ENCODE measurements at places on chromosomes 16 and 17.

DNA sequence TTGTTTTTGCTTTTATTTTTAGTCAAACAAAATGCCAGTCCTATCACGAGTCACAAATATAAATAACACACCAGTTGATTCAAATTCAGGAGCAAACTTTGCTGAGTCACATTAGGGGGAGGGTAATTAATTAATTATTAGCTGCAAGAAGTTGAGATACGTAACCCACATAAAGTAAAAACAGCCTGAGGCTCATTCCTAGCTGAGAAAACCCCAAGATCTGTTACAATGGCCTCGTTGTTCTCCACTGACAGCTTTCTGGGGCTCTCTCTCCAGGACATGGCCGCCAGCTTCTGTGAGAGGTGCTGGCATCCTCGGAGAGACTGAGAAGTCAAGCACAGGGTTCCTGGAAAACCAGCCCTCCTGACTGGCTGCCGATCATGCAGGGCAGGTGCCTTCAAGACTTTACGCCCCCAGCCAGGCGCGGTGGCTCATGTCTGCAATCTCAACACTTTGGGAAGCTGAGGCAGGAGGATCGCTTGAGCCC is 11.1 kb downstream of the RAB40B start:
- no peak for DNase-seq

DNA sequence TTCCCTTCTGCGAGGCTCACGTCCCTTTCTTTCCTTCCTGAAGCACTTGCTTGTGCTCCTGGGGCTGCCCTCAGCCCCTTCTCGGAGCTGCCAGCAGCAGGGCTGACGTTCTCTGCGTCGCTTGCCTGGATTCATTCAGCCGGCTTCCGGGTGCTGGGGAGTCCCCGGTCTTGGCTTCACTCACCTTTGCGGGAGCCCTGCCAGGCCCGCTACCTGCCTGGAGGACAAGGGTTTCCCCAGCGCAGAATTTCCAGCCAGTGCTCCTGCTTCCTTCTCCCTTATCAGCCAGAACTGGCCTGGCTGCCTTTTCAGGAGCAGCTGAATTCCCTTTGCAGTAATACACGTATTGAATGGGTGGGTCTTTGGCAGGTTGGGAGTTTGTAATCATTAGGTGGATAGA is 22.1 kb upstream of the IL17C start:
- no peak for DNase-seq

DNA sequence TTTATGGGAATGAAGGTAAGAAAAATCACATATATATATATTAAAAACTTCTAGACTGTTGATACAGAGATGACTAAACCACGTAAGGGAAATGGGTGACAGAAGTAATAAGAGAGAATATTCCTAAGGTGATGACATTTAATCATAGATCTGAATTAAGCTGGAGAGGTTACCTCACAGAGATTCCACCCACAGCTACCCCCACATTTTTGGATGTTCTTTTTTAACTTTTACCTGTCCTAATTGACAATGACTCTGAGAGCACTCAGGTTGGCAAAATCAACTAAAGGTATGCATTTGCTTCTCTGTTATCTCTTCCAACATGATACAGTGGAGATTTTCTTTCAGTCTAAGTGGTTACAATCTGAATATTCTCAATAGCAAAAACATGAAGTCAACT is 1280.6 kb downstream of the CDH11 start:
- DNase-seq: no peak

DNA sequence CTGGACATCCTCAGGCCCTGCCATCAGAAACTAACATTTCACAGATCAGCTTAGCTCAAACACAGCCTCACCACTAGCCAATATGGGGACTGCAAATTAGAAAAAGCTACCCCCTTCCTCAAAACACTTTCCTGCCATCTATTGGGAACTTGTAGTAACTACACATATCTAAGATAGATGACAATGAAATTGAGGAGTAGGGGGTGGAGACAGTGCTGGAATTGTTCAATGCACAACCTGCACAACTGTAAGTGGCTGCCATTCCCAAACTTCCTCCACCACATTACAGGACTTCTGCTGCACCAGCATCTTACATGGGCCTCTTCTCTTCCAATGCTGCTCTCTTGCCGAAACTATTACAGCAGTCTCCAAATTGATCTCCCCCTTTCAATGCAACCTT is 21.9 kb downstream of the AIPL1 start:
- DNase-seq: no peak

DNA sequence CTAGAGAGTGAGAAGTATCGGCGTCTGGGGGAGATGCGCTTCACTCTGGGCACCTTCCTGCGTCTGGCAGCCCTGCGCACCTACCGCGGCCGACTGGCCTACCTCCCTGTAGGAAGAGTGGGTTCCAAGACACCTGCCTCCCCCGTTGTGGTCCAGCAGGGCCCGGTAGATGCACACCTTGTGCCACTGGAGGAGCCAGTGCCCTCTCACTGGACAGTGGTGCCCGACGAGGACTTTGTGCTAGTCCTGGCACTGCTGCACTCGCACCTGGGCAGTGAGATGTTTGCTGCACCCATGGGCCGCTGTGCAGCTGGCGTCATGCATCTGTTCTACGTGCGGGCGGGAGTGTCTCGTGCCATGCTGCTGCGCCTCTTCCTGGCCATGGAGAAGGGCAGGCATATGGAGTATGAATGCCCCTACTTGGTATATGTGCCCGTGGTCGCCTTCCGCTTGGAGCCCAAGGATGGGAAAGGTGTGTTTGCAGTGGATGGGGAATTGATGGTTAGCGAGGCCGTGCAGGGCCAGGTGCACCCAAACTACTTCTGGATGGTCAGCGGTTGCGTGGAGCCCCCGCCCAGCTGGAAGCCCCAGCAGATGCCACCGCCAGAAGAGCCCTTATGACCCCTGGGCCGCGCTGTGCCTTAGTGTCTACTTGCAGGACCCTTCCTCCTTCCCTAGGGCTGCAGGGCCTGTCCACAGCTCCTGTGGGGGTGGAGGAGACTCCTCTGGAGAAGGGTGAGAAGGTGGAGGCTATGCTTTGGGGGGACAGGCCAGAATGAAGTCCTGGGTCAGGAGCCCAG is 2.8 kb downstream of the SPHK1 start:
- DNase-seq: no peak

DNA sequence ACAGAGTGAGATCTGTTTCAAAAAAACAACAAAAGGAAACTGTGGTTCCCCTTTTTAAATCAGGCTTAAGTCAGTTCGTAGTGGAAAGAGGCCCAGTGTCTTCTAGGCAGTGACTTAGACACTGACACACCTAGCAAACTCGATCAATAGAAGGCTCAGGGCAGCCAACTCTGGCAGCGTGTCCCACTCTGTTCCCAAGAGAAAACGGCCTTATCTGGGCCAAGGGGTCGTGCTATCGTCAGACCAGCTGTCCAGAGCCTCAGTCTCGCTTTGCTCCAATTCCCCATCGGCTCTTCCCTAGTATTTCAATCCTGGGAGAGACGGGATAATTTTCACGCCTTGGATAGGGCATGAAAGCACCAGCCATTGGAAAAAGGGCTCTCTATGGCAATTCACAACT is 72.9 kb downstream of the SLC5A11 start:
- no peak for DNase-seq

GRCh38 chr16:86020971-86021370 is 122.0 kb downstream of the IRF8 start:
- no peak for DNase-seq

GRCh38 chr17:35257208-35257659 is 14.4 kb downstream of the SLFN5 start:
- no peak for DNase-seq

- no peak for DNase-seq
These were observed 33.2 kb downstream of the TMEM235 start for GRCh38 chr17:78264590-78264989.

- no peak for DNase-seq
These were observed 33.8 kb upstream of the NSRP1 start for GRCh38 chr17:30082773-30083172.

DNA sequence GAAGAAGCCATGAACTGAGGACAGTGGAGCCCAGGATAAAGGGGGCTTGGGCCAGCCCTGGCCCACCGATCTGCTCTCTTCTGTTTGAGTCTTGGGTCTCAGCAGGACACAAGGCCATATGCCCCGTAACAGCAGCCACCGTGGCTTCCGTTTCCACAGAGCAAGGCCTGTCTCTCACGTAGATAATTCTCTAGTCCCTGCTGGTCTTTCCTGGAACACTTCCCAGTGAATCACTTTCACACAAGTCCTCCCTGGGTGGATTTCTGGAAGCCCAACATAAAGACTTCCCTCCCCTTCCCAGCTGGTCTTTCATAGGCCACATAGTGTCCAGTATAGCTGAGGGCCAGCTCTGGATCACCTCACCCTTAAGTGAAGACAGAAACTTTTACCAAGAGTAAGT is 19.9 kb upstream of the C16orf78 start:
- DNase-seq: no peak

GRCh38 chr16:30741461-30741914 is 6.7 kb upstream of the PHKG2 start:
- DNase-seq: no peak

DNA sequence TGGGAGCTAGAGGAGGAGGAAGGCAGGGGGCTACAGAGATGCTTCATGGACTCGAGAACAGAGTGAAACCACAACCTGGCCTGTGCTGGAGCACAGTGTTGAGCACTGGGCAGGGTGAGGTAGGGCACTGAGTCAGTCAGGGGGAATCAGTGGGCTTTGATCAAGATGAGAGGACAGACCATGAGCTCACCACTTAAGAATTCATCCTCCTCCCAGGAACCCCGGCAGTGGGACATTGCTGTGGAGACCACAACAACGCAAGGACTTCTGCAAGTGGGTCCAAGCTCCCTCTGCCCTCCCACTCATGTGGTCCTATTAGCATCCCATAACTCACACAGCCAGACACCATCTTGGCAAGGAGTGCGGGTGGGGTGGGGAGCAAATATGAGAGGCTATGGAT is 1.7 kb upstream of the CES5A start:
- DNase-seq: no peak

GRCh38 chr17:83008526-83008925 is 70.9 kb upstream of the METRNL start:
- DNase-seq: no peak

DNA sequence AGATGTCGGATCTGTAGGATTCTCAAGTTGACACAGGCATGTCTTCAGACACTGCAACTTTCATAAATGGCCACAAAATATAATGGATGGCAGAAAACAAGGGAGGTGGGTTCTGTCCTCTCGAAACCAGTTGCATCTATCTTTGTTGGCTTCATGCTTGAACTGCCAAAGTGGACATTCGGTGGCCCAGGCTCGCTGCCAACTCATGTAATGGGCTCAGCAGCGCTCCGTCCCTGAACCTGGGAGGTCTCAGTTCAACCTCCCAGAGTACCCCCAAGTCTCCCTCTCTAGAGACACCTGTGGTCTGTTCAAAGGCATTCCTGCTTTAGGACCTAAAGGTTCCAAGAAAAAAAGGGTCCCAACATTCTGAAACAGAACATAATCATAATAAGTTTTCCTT is 71.9 kb downstream of the NXN start:
- no peak for DNase-seq

DNA sequence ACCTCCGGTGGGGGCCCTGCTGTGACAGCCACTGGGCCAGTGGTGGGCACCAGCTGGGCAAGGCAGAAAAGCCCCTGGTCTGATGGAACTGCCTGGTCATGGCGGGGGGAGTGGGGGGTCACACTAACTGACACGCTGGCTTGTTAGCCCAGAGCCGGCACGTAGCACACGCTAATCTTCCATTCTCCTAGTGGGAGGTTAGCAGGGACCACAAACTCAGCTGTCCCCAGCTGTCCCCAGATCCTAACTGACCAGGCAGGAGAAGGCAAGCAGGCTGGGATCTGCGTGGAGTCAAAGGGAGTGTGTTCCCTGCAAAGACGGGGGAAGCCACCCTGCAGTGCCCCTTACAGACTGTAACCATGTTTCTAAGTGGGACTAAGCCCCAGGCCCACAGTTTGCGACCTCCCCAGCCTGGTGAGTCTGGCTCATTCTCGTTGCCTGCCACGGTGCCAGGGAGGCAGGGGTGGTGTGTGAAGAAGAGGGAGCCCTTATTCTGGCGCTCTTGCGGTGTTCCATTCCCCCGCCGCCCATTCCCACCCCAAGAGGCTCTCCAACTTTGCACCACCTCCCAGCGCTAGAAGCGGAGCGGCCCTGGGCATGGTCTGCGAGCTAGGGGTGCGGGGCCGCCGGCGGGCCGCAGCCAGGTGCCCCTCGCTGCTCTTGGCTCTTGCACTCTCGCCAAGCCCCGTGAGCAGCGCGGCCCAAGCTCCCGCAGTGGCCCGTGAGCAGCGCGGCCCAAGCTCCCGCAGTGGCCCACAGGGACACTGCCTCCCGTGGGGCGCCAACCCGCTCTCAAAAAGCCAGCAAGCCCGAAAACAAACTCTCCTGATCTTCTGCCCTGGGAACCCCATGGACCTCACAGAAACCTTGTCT is 12.1 kb upstream of the ZNF423 start:
- DNase-seq: no peak

GRCh38 chr16:69830534-69831211 is 68.5 kb downstream of the WWP2 start:
- no peak for DNase-seq

- no peak for DNase-seq
These were observed 48.5 kb upstream of the MRC2 start for GRCh38 chr17:62578757-62579487.

DNA sequence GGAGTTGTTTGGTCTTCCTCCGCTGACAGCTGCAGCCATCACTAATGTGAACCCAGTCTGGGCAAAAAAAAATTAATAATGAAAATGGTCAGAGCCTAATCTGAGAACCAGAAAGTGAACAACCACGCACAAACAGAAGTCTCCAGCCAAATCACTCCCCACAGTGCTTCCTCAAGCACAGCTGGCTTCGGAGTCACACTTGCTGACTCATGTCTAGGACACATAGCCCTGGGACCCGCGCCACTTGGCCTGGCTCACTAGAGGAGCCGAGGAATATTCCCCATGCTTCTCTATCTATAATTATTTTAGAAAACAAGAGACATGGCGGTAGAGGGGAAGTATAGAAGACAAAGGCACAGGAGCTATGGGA is 109.1 kb downstream of the ZFHX3 start:
- DNase-seq: no peak

DNA sequence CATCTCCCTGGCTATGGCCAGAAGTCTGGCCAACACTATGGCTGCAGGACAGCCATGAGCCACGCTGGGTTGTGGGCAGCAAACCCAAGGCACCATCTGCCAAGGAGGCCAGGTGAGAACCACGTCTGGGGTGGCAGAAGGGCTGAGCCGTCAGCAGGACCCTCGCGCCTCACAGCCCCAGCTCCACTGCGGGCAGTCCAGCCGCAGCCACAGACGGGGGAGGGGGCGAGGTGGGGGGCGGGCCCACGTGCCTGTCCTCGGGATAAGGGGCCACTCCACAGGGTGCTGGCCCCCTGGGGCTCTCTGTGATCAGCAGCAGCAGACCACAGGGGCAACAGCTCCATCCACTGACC is 6.5 kb upstream of the BAIAP2 start:
- DNase-seq: no peak

- no peak for DNase-seq
These were observed at the start of gene CRHR1 for GRCh38 chr17:45784293-45784740. TSS of gene CRHR1 (plus strand) at chr17:45784320. CDS start at chr17:45784545, 225 bp downstream.

- DNase-seq: no peak
These were observed 894 bp upstream of the PHKG2 start for GRCh38 chr16:30747331-30747730.

- DNase-seq: no peak
These were observed 161.3 kb upstream of the GSE1 start for GRCh38 chr16:85451641-85452363.

GRCh38 chr17:56819431-56820145 is 14.1 kb downstream of the C17orf67 start:
- peak; percentile 83 for DNase-seq

- DNase-seq: no peak
These were observed 16.2 kb downstream of the PSMD3 start for GRCh38 chr17:39996800-39997199.

GRCh38 chr17:77801545-77802332 is 156.8 kb upstream of the TNRC6C start:
- DNase-seq: no peak

GRCh38 chr16:56743840-56744239 is 13.9 kb downstream of the NUP93 start:
- no peak for DNase-seq
